Epithelial cell of esophagus (primary cell): ENCODE measurements at places on chromosomes 3 and 15.

DNA sequence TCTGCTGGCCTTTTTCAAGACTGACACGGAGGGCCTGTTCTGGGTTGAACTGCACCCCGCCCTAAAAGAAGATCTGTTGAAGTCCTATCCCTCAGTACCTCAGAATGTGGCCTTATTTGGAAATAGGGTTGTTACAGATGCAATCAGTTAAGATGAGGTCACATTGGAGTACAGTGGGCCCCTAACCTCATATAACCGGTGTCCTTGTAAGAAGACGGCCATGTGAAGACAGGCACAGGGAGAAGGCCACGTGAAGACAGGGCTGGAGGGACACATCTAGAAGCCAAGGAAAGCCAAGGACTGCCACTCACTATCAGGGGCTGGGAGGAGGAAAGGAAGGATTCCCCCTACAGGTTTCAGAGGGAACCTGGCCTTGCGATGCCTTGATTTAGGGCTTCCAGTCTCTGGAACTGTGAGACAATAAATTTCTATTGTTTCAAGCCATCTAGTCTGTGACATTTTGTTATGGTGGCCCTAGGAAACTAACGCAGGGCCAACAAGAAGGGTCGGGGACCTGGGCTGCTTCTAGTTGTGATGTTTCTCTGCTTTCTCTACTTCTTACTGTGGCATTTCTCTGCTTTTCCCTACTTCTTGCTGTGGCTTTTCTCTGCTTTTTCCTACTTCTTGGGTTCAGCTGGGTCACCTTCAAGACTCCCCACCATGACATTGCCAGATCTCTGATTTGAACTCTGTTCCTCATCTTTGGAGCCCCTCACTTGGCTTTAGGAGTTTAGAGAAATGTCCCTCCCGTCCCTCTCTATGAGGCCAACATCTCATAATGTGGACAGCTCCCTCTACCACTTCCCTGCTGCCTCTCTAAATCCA lies 4.8 kb upstream of the CCDC174 start:
- no peak for DNase-seq

DNA sequence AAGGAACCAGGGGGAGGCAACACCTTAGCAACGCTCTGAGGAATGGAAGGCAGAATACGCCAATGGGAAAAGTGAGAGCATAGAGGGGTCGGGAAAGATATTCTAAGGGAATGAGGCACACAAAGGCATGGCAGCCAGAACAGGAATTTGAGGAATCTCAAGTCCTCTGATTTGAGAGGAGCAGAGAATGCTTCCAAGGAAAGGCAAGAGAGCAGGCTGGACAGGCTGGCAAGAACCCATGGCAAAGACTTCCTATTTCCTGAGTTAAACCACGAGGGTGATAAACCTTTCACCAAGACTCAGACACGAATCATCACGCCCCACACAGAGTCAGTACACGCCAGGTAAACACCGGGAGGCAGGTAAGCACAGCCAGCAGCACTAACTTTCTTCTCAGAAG lies 109.8 kb downstream of the IGF2BP2 start:
- DNase-seq, result peak; percentile 88

DNA sequence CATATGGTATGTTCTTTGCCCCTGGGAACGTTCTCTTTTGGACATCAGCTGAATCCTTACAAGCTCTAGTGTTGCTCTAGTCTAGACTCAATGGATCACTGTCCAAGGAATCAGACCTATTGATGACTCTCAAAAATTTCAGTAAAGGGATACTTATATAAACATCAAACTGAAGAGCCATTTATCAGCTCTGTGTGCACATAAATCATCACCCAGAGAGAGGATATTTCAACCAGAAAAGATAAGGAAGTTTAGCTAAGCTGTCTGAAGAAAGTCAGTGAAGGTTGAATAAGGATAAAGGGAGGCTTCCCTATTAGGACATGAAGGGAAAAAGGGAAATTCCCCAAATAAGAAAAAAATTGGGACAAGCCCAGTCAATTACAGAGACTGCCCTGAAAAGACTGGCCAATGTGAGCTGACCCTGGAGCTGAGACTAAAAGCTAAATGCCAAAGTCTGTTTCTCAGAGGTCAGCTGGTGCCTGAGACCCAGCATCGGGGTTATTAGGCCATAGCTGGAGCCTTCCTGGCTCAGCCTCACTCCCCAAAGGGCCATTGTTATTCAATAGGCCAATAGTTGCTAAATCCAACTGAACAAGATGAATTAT lies 424.1 kb upstream of the THBS1 start:
- DNase-seq, result no peak

DNA sequence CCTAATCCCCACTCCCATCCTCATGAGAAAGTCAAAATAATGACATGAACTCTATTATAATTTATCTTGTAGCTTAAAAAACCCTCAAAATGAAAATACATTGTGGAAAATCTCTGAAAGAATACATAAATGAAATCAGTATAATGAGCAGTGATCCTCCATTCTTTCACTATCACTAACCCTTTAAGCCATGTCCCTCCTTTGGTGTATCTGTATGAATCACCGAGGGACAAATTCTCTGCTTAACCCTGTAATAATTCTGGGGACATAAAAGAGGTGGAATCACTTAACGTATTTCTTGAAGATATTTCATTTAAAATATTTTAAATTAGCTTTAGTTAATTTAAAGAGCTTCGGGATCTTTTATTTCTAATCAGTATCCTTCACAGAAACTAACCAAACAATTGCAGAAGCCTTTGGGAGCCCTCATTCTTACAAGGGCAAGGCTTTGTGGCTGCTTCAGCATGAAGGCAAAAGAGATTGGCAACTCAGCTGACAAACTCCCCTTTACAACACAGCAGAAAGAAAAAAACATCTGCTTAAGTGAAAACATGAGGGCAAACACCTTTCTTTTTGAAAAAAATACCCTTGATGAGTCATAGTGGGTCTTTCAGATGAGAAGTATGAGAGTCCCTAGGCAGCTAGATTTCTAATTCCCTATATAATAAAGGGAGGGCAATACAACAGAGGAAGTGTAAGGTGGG lies 44.0 kb upstream of the ALCAM start:
- peak; percentile 6 for DNase-seq

DNA sequence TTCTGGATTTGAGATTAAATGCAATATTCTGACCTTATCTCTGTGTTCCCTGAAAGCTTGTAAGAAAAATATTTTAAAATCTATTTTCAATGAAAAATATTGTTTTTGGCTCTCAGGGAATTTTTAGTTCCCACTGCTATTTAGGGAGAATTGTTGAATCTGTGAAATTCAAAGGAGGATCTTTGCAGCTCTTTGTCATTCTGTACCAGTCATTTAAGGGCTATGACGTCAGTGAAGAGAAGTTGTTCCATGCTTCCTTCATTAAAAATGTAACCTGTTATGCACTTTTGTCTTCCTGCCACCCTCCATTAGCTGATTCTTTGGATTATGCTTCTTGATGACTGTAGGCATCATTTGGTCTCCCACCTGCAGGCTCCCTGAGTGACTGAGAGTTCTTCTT lies 427.8 kb upstream of the C2CD4B start:
- DNase-seq, result no peak

DNA sequence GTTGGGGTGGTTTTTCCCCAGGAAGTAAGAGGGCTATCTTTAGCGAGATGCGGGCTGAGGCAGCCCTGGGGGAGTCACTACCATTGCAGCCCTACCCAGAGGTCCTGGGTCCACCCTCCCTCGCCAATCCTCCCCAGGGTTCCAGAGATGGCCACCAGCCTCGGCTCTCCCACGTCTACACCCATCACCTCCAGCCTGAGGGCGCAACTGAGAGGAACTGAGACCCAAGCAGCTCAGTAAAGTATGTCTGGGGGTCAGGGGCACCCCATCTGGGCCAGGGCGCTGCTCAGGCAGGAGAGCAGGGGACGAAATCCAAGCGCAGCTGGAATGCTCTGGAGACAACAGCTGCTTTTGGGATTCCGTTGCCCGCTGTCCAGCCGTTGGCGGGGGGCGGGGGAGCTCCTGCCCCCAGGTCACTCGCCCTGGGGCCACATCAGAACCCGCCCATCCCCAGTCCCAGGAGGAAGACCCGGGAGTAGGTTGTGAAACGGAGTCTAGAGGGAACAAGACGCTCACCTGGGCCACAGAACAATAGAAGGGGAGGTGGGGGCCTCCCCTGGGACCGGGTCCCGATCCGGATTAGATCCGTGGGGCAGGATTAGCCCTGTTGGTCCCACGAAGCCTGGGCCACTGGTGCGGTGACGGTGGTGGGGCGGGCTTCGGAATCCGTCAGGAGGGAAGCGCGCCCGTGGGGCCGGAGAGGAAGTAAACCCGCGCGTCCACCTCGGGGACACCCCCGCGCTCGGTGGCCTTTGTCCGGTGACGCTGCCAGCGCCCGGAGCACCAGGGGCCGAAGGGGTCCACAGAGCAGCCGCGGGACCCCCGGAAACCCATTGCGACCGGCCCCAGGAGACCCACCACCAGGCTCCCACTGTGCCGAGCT lies 1.4 kb upstream of the NDUFAF3 start:
- DNase-seq, result no peak

GRCh38 chr15:84648539-84648938 lies 5.5 kb downstream of the WDR73 start:
- peak; percentile 33 for DNase-seq

DNA sequence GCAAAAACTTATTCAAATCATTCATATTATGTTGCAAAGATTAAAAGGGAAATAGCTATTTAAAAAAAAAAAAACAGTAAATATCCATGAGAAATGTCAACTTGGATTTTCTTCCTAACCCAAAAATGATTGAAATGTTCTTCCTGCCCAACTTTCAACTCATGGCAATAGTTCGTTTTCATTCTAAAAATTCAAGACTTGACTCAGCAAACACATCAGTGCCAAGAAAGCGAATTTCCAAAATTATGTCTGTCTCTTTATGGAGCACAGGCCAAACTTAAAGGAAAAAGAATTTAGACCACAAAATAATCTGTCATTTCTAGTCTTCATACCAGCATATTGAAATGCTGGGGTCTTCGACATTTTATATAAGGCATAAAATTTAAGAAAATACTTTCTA lies 63.7 kb downstream of the MAGI1 start:
- no peak for DNase-seq

GRCh38 chr3:37768107-37768809 lies 93.4 kb upstream of the CTDSPL start:
- peak; percentile 15 for DNase-seq

- peak; percentile 12 for DNase-seq
Observed at GRCh38 chr15:38073178-38073946, 138.9 kb downstream of the TMCO5A start.

- no peak for DNase-seq
Observed at GRCh38 chr15:59185725-59186124, 20.9 kb upstream of the LDHAL6B start.
